Fibroblast of skin of abdomen (primary cell): ENCODE measurements at places on chromosomes 11 and 22.

DNA sequence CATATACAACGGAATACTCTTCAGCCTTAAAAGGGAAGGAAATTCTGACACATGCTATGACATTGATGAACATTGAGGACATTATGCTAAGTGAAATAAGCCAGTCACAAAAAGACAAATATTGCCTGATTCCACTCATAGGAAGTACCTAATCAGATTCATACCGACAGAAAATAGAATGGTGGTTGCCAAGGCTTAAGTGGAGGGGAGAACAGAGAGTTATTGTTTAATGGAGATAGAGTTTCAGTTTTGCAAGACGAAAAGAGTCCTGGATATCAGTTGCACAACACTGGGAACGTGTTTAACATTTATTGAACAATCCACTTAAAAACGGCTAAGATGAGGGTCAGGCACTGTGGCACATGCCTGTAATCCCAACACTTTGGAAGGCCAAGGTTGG lies 45.6 kb upstream of the HIPK3 start:
- no peak for DNase-seq

- DNase-seq: no peak
Observed at GRCh38 chr11:34667810-34668582, 47.1 kb downstream of the EHF start.

DNA sequence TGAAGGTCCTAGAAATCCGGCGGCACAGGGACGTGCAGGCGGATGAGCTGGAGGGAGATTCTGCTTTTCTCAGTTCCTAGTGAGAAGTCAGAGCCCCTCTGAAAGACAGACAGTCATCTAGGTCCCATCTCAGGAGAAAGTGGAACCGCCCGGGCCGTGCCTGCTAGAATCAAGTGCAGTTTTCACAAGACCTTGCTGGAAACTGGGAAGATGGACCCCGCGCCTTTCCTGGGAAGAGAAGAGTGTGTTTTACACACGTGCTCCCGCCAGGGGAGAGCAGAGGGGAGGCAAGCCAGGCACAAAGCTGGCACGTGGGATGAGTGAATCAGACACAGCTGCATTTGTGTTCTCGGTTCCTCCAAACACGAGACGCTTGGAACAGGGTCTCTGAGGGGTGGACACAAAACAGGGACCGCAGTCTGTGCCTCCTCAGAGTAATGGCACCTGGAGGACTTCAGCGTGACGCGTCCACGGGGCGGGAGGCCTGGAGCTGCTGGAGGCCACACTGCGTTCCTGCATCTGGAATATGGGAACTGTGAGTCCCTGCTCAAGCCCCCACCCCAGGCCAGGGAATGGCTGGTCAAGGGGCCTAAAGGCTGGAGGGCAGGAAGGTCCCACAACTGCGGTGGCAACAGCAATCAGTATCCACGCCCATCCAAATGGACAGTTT lies 218.3 kb downstream of the BRD1 start:
- DNase-seq: no peak

DNA sequence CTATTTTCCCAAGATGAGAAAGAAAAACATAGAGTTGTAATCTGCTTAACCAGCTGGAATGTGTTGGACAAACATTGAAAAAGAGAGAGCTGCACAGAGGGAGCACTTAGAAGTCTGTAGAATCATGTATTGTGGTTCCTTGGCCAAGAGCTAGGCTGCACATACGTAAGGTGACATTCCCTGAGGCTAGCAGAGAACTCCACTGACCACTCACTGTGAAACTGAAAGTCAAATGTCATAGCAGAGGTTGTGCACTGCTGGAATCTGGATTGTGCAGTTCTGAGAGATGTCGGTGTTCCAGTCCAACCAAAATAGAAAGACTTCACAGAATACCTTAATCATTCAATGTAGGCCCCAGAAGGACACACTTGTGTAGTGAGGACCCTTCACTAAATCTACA lies 772.8 kb upstream of the RAG2 start:
- no peak for DNase-seq
